Activated CD4-positive, alpha-beta T cell treated with anti-CD3 and anti-CD28 coated beads, Interleukin-2, amount 10 ng/mL, durations not matched to agents 24 days and 14 days (primary cell): ENCODE measurements at places on chromosomes 1 and 21. TPM values are rescaled to one million over a fixed set of nuclear protein-coding genes. Genes with fewer than 3 reads are reported as not detected.

DNA sequence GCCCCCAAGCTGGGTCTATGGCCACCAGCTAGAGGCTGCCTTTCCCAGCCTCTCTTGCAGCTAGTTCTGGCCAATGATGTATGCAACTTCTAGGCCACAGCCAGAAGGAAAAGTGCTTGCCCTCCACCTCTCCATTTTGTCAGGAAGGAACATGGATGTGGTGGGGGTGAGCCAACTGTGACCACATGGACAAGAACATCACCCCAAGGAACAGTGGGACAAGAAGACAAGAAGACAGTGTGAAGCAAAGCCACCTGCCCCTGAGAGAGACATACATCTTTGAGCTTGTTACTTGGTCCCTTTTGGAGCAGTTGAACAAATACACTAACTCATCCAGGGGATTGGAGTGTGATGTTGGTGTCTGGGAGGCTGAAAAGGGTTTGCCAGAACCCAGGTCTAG is 105.8 kb upstream of the EDN2 start:
- H3K36me3 ChIP-seq: peaks cover 50% of the 10 kb centered on the region
- no peaks in the 10 kb centered on the region for H3K27me3 ChIP-seq
- H3K27ac ChIP-seq: peak overlapping the region; percentile 42
- DNase-seq: no peak

DNA sequence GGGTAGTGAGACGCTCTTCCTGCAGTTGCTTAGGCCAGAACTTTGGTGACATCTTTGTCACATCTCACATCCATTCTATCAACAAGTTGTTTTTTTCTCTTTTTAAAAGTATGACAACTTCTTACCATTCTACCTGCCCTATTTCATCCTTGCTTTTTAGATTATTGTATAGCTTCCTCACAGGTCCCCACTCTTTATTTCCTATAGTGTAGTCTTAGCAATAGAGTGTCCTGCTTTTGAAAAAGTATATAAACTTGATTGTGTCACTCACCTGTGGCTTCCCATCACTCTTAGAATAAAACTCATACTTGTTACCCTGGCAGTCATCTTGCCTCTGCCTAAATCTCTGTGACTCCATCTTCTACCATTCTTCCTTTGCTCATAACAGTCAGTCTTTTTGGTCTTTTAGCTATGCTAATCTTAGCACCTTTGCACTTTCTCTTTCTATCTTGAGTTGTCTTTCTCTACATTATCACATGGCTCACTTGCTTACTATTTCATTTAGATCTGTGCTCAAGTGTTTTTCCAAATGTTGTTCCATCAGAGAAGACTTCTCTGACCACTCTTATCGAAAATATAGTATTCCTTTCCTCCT is 9.5 kb downstream of the CDC73 start:
- peaks cover 56% of the 10 kb centered on the region for H3K36me3 ChIP-seq
- peaks cover 24% of the 10 kb centered on the region for H3K4me1 ChIP-seq
- DNase-seq: peak; percentile 25
- peak overlapping the region; percentile 29 for H3K27ac ChIP-seq

- H3K4me3 ChIP-seq: no peak overlapping the region
- no peak overlapping the region for H3K27ac ChIP-seq
- no peaks in the 10 kb centered on the region for H3K27me3 ChIP-seq
- DNase-seq: no peak
- H3K4me1 ChIP-seq: no peaks in the 10 kb centered on the region
- peaks cover 15% of the 10 kb centered on the region for H3K36me3 ChIP-seq
Observed at GRCh38 chr1:9602794-9603167, 14.1 kb downstream of the TMEM201 start.

DNA sequence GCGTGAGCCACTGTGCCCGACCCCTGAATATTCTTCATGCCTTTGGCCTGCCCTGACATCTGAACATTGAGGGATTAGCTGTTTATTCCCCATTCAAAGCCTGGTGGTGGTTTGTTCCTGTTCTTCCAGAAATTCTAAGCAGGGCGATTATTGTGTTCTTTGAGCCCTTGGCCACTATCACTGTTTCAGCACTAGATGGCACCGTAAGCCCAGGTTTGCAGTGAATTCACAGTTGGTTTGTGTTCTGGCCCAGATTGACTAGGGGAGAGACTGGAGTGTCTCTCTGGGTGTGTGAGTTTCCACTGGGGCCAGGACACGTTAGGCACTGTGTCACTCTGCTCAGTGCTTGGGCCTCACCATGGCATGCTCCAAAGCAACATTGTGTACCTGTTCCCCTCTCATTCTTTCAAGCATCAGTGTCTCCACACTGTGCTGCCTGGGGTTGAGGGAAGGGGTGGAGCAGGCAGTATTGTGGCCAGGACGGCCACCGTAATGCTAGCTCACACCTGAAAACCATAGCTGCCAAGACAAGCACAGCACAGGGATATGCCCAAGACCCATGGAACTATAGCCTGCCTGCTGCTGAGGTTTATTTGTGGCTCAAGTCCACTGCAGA is 52.7 kb downstream of the PKN2 start:
- peak; percentile 79 for DNase-seq
- H3K4me1 ChIP-seq: peaks cover 16% of the 10 kb centered on the region
- H3K27me3 ChIP-seq: no peaks in the 10 kb centered on the region

DNA sequence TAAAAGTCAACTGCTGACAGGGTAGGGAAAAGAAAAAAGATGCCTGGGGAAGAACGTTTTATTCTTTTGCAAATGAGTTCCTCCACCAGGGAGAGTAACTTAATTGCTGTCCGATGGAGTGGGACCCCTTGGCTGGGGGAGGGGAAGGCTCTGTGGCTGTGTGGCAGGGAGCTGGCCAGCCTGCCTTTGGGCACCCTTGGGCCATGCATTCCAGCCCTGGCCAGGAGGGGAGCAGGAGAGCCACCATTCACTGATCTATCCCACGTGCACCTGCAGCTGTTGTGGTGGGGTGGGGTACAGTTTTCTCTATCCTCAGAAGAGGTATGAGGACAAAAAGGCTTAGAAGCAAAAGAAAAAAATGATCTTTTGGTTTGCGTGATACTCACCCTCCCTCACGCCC is 116.9 kb downstream of the KCNK1 start:
- no peaks in the 10 kb centered on the region for H3K36me3 ChIP-seq
- H3K27ac ChIP-seq: no peak overlapping the region
- H3K27me3 ChIP-seq: no peaks in the 10 kb centered on the region
- H3K4me3 ChIP-seq: no peak overlapping the region
- H3K4me1 ChIP-seq: no peaks in the 10 kb centered on the region

GRCh38 chr1:30764939-30765555 is 7.5 kb upstream of the LAPTM5 start:
- no peaks in the 10 kb centered on the region for H3K36me3 ChIP-seq
- peaks cover 66% of the 10 kb centered on the region for H3K4me1 ChIP-seq
- DNase-seq: no peak
- H3K27ac ChIP-seq: peak overlapping the region; percentile 88

DNA sequence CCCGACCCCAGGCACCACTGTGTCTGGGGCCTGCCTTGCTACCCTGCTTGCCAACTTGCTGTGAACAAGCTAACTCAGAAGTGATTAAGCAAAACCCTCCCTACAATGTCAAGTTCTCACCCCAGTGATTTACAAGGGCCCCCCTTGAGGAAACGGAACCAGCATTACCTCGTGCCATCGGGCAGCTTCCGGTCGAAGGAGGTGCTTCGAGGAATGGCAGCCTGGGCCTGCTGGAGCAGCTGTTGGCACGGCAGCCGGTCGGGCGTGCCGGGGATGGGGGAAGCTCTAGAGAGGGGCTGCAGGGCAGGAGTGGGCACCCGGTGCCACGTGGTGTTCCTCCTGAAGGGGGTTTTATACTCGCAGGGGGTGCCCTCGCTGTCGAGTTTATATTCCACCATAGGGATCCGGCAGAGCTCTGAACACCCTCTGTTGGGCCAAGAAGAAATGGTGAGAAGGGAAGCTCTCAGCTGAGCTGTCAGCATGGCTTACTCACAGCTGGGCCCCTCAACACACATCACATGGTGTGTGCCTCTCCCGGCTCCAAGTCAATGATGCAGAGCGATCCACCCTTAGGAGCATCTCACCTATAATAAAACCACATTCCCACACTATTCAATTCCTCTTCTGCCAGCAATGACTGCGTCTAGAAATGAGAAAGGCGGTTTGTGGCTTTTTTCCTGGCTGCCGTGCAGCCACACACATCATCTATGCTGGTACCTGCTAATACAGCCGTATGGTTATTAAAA is 184.4 kb downstream of the SIPA1L2 start:
- no peaks in the 10 kb centered on the region for H3K27me3 ChIP-seq
- H3K27ac ChIP-seq: no peak overlapping the region
- DNase-seq: no peak
- peaks cover 2% of the 10 kb centered on the region for H3K4me1 ChIP-seq
- no peaks in the 10 kb centered on the region for H3K36me3 ChIP-seq

- peak overlapping the region; percentile 72 for H3K27ac ChIP-seq
- DNase-seq: no peak
- peaks cover 33% of the 10 kb centered on the region for H3K4me1 ChIP-seq
- H3K27me3 ChIP-seq: peaks cover 2% of the 10 kb centered on the region
- peak overlapping the region; percentile 69 for H3K4me3 ChIP-seq
- no peaks in the 10 kb centered on the region for H3K36me3 ChIP-seq
Observed at GRCh38 chr21:38299671-38300070, 42.9 kb downstream of the KCNJ15 start.

GRCh38 chr1:65330822-65331221 is 21.5 kb downstream of the DNAJC6 start:
- H3K4me1 ChIP-seq: no peaks in the 10 kb centered on the region
- no peaks in the 10 kb centered on the region for H3K36me3 ChIP-seq

DNA sequence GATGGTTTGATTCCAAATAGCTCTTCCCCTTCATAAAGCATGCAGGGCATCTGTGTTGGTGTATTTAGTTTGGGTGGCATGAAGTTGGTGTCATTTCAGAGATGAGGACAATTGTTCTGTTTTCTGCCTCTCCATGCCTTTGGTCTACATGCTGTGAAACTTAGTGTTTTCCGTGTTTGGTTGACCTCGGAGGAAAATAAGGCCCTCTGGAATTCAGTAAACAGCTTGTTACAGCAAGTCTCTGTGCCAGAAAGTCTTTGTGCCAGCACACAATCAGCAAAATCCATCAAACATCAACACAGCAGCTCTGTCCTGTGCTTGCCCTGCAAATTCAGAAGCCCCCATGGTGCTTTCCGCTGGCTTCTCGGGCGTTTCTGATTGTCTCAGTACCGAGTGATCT is 9.5 kb downstream of the PARK7 start:
- no peak for DNase-seq
- no peak overlapping the region for H3K27ac ChIP-seq
- no peak overlapping the region for H3K4me3 ChIP-seq
- peaks cover 64% of the 10 kb centered on the region for H3K36me3 ChIP-seq
- peaks cover 9% of the 10 kb centered on the region for H3K4me1 ChIP-seq

DNA sequence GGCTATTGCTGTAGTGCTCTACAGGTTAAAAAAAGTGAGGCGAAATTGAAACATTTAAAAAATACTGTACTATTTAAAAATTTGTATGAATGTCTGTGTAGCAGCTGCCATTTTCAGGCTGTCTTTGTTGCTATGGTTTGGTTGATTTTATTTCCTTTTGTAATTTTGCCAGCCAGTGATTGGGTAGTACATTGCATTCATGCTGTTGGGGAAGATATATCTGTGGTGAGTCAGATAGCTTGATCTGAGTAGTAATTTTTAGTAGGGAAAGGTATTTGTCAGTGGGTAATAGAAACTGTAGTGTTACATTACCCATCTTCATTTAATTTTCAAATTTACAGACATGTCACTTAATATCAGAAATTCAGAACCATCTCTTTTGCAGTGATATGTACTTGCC is 15.0 kb downstream of the NFIA start:
- no peak for DNase-seq
- no peaks in the 10 kb centered on the region for H3K4me1 ChIP-seq
- H3K36me3 ChIP-seq: no peaks in the 10 kb centered on the region

DNA sequence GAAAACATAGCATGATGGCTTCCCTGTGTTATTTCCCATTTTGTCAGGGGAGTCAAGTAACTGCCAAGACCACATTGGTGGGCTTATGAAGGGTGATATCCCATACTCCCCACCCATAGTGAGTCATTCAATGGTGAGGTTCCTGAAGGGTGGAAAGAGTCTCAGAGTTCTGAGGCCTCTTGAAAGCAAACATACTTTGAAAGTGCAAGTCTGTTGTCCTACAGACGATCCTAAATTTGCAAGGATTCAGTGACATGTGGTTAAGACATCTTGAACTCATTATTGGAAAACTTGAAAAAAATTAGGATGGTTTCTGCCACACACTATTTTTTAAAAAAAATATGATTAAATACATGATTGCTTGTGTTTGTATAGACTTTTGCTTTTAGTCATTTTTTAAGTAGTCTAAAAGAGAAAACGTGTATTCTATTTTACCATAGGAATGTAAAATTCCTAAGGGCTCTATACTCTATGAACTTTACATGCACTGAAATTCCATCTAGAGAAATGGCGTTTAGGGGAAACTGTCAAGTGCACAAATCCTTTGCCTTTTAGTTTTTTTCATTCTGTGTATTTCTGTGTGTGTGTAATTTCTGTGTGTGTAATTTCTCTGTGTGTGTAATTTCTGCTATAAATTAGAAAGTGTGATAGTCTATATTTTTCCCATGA is 225.5 kb upstream of the ADAMTS5 start:
- no peak overlapping the region for H3K4me3 ChIP-seq
- no peaks in the 10 kb centered on the region for H3K36me3 ChIP-seq
- no peak for DNase-seq
- H3K4me1 ChIP-seq: no peaks in the 10 kb centered on the region

- no peak overlapping the region for H3K4me3 ChIP-seq
- H3K36me3 ChIP-seq: no peaks in the 10 kb centered on the region
- H3K27ac ChIP-seq: no peak overlapping the region
Observed at GRCh38 chr1:183089025-183089639, 65.9 kb downstream of the LAMC1 start.

DNA sequence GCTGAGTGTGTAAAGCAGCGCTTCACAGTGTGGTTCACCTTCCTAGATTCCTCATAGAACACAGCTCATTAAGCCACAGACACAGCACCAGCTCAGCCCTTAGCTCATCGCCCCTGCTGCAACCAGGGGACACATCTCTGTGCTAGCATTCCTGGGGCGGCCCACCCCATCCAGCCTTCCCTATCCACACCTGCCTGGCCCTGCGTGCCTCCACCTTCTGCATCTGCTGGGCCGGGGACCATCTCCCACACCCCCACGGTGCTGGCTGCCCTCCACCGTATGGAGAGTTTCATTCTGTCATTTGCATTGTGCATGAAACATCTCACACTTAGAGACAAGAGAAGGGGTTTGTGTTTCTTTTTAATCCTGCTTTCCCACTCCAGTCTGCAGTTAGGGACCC is 35.8 kb upstream of the PRSS38 start:
- DNase-seq: no peak
- no peak overlapping the region for H3K4me3 ChIP-seq
- H3K27me3 ChIP-seq: no peaks in the 10 kb centered on the region
- H3K27ac ChIP-seq: no peak overlapping the region

GRCh38 chr1:15016526-15016925 is 137.0 kb upstream of the TMEM51 start:
- H3K27ac ChIP-seq: no peak overlapping the region
- H3K36me3 ChIP-seq: no peaks in the 10 kb centered on the region
- DNase-seq: no peak
- no peaks in the 10 kb centered on the region for H3K4me1 ChIP-seq
- H3K4me3 ChIP-seq: no peak overlapping the region
- H3K27me3 ChIP-seq: no peaks in the 10 kb centered on the region

GRCh38 chr1:116318897-116319296 is 54.1 kb upstream of the ATP1A1 start:
- no peak for DNase-seq
- H3K4me1 ChIP-seq: peaks cover 22% of the 10 kb centered on the region
- H3K27me3 ChIP-seq: no peaks in the 10 kb centered on the region
- no peak overlapping the region for H3K27ac ChIP-seq
- no peaks in the 10 kb centered on the region for H3K36me3 ChIP-seq

LY9 gene
- total RNA-seq: 0.30 and 0.85 TPM in 2 replicates

PRAMEF33 gene
- total RNA-seq: not detected in 2 replicates

PTAFR gene
- 0.40 and 0.57 TPM in 2 replicates for total RNA-seq

ANGPTL3 gene
- not detected in 2 replicates for total RNA-seq

GBP1 gene
- 36.9 and 38.3 TPM in 2 replicates for total RNA-seq

TENT5C gene
- total RNA-seq: 3.1 and 3.5 TPM in 2 replicates

C1orf141 gene
- total RNA-seq: not detected in 2 replicates

GBP4 gene
- 29.5 and 33.5 TPM in 2 replicates for total RNA-seq
